ENCODE measurements at places on chromosomes 4 and X. TPM values are rescaled to one million over a fixed set of nuclear protein-coding genes. Genes with fewer than 3 reads are reported as not detected.

DNA sequence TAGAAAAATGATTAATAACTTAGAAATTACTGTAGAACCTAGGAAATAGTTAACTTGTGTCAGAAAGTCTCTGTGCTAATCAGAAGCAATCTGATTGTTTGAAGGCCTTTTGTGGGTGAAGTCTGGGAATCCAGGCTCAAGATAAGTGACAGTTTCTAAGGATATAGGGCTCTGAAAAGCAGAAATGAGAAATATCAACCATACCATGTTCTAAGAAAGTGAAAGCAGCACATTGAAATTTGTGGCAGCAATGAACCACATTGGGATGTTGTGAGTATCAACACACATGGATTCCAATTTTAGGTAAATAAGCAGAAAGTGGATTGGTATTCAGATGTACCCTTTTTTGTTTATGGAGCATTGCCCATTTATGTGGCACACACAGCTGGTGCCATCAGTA, 464.6 kb downstream of the IL15 start:
- no peak for DNase-seq

TCEAL9 gene
- total RNA-seq = not detected

- DNase-seq = no peak
Measured at GRCh38 chrX:84362184-84362838, 139.9 kb downstream of the HDX start.

COL4A6 gene
- not detected for total RNA-seq

- no peak for DNase-seq
Measured at GRCh38 chr4:182272151-182272550, 28.9 kb downstream of the TENM3 start.

DNA sequence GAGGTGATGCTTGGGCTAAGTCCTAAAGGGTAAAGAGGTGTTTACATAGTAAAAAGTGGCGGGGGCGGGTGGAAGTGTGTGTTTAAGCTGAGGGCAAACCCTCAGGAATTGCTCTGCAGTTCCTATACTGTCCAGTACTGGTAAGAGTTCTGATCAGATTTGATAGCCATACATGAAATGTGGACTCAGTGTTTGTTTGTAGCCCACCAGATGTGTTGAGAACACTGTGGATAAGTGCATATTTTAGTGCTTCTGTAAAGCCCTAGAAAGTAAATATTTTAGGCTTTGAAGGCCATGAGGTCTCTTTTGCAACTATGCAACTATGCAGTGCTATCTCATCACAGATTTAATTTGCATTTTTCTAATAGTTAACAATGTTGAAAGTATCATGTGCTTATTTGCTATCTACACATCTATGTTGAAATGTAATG, 80.7 kb upstream of the EOLA2 start:
- no peak for DNase-seq

GRCh38 chr4:188029114-188029513, 33.5 kb downstream of the ZFP42 start:
- no peak for DNase-seq

DNA sequence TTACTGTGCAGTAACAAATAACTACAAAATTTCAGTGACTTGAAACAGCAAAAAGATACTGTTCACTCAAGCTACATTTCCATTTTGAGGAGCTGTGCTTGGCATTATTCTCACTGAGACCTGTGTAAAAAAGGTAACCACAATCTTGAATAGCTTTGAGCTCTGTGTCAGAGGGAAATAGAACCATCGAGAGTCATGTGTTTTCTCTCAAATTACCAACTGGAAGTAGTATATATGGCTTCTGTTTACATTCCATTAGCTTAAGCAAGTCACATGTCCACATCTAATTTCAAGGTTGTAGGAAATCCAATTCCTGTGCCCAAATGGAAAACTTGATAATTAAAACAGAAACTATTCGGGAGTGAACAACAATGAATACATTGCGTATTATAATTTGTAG, 82.9 kb upstream of the BANK1 start:
- DNase-seq = no peak

DNA sequence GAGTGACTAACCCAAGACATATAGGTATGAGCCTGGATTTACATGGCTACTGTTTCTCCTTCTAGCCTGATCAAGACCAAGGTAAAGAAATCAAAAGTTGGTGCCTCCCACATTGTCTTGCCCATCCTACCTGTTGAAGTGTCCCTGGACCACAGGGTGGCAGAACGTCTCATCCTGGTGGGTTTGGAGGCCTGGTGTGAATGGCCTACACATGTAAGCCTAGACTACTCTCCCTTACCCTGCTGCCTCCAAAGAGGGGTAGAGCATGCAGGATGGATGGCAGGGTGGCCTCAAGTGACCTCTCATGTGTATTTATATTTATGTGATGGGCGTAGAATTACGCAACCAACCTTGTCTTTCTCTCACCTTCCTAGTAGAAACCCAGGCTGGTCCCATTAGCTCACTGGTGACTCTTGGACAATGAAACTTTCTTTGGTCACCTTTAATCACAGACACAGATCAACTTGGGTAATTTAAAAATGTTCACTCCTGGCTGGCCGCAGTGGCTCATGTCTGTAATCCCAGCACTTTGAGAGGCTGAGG, 73.3 kb upstream of the SOD3 start:
- DNase-seq = no peak

ADH1C gene
- not detected for total RNA-seq

MAML3 gene
- total RNA-seq = 2.9 TPM

DNA sequence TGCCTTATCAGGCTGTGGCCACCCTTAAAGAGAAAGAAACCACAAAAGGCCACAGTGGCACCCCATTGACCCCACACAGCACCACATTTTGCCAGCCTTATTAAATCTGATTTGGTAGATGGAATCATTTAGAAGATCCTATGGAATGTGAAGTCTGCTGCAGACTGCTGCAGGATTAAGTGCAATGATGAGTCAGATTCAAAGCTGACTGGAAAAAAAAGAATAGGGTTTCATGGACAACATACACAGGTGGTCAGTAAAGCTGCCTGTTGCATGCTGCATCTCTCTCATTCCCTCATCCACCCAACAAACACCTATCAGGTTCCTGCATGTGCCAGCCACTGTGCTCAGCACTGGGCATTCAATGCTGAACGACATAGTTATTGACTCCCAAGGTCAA, 56.6 kb downstream of the CHST7 start:
- no peak for DNase-seq

- no peak for DNase-seq
Measured at GRCh38 chr4:150799207-150799606, 215.9 kb downstream of the LRBA start.

NIPAL1 gene
- total RNA-seq = 0.85 TPM

INPP4B gene
- 53.8 TPM for total RNA-seq

DNA sequence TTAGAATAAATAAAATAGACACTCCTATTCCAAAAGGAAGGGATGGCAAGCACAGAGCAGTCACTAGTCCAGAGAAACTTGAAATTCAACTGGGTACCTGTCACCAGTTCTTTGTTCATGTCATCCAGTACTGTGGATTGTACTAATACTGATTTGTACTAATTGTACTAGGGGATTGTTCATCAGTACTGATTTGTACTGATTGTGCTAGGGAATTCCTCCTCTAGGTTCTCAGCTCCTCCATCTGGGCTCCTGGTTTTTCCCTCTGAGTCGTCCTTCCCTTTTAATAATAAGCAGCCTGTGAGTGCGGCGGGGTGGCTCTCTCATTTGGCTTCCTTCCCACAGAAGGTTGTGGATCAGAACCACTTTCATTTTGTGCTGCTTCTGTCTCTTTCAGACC, 31.0 kb upstream of the SOD3 start:
- no peak for DNase-seq

DNA sequence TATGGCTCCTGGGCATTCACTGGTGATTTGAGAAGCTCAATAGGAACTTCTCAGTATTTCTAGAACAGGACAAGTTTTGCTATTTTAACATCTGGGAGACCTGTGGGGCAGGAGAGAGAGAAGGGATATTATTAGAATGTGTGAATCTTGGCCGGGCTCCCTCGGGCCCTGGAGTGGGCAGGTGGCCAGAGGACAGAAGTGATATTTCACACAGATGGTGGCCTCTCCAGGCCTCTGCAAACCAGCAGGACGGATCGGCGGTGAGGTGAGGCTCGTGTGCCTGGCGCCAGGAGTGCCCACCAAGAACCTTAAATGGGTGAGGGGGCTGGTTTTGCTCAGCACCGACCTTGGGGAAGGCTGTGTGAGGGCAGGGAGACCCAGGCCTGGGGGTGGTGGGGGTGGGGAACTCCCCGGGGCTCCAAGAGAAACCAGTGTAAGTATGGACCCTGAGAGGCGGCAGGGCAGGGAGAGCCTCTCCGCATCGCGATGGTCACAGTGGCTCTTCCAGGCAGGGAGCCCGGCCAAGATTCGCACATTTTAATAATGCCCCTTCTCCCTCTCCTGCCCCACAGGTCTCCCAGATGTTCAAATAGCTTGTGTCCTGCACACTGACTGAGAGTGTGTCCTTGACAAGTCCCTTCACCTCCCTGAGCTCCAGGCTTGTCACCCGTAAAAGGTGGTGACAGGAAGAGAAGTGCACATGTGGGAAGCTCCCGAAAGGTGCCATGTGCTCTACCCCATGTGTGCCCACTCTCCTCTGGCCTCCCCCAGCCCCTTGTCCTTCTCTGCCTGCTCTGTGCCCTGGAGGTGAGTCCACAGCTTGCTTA, 64.9 kb downstream of the SORCS2 start:
- no peak for DNase-seq

DNA sequence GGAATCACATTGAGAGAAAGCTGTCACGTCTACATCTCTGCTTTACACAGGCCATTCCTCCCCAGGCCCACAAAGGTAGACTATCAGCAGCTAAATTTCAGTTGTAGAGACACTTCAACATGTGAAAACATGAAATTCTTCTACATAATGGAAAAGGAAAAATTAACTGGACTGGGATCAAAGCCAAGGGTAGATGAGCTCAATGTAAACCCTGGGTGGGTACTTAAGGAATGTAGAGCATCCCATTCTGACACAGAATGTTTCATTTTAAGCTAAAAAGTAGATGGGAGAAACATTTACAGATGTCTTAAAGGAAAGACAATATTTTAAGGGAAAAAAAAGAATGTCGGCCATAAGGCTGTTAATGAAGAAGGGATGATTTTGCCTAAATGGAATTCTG, 51.3 kb upstream of the NPNT start:
- no peak for DNase-seq

GRCh38 chrX:112678831-112679230, 907 bp downstream of the LHFPL1 start:
- DNase-seq = no peak

ERAS gene
- total RNA-seq = not detected

DNA sequence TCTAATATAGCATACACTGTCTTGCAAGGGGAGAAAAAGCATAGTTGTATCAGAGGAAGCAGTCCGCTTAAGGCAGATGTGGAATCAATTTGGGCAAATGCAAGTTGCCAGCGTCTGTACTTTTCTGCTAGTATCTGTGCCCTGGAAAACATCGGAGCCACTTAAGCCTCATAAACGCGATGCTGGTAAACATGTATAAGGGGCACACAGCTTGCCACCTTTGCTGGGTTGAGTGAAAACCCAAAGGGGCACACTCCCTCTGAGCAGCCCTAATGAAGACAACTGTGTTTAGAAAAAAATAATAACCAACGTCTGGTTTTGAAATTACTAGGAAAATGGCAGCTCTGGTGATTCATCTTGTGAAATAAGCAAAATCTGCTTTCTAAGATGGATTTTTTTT, 24.3 kb downstream of the SMIM20 start:
- DNase-seq = no peak

PPEF1 gene
- 0.34 TPM for total RNA-seq

- DNase-seq = no peak
Measured at GRCh38 chr4:89681671-89682070, 155.3 kb downstream of the SNCA start.

DNA sequence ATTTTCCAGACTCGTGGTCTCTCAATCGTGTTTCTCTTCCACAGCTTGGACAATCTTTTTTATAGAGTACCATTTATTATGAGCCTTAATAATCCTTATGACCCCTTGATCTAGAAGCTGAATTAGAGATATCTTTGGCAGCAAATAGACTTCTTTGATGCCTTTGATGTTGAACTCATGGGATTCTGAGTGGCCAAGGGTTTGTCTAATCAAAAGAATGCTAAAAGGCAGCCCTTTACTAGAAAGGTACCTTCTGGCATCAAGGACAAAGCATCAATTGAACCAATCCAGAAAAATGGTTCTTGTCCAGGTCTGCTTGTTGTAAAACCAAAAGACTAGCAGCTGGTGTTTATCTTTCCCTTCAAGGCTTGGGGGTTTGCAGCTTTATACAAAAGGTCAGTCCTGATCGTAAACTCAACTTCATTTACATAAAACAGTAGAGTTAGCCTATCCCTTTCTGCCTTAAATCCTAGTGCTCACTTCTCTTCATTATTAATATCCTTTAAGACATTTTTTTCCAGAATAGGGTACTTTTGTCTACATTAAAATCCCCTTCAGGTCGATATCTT, 411.3 kb downstream of the FAT4 start:
- DNase-seq = no peak

DNA sequence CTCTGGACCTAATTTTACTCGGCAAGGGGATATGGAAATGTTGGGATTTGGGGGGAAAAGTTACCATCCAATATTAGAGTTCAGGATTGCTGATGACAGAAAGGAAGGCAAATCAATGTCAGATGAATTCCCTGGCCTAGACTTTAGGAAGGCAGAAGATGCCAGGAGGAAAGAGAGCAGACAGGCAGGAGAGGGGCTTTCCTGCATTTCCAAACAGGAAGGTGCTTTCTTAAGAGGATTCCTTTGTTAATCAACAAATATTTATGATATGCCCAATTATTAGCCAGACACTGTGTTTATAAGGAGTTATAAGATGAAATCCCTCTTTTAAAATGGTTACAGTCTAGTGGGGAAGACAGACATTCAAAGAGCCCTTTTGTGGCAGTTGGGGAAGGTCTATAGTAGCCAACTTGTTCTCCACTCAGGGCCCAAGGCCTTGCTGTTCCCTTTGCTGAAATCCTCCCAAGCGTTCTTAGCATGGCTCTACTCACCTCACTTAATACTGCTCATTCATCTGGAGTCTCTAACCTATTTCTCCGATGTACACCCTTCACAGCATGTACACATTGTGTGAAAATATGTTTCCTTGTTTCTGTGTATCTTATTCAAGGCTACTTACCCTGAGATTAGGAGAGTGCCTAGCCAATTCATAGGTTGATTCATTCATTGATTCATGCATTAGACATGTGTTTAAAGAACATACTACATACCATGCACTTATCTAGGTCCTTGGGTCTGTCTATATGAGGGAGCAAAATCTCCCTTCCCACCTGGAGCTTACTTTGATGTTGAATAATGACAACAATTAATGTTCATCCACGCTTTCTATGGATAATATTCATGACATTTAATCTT, 5.3 kb downstream of the IGFBP7 start:
- no peak for DNase-seq

GRCh38 chr4:89316931-89317366, 9.3 kb upstream of the GPRIN3 start:
- DNase-seq = no peak

GRCh38 chrX:125742811-125743210, 423.1 kb downstream of the TEX13C start:
- DNase-seq = no peak

GRCh38 chrX:10903523-10903922, 207.6 kb upstream of the HCCS start:
- no peak for DNase-seq

DNA sequence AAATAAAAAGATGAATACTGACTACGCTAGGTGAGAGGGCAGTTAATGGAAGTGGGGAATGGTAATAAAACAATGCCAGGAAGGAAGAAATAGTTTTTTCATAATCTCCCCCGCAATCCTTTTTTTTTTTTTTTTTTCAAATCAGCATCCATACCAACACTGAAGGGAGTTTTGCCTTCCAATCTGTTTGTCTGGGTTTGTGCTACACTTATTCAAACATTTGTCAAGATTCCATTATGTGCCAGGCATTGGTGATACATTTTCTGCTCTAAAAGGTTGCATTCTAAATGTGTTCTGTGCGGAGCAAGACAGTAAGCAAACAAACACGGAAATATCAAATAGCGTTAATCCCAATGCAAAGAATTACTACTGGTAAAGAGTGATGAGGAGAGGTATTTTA, 437.9 kb upstream of the BOD1L1 start:
- DNase-seq = no peak

Data from CD4-positive, alpha-beta T cell (primary cell).